Activated T-cell treated with anti-CD3 and anti-CD28 coated beads, Interleukin-2, amount 50 U/mL, for 24 hours (primary cell): ENCODE measurements at places on chromosomes 16 and 17.

DNA sequence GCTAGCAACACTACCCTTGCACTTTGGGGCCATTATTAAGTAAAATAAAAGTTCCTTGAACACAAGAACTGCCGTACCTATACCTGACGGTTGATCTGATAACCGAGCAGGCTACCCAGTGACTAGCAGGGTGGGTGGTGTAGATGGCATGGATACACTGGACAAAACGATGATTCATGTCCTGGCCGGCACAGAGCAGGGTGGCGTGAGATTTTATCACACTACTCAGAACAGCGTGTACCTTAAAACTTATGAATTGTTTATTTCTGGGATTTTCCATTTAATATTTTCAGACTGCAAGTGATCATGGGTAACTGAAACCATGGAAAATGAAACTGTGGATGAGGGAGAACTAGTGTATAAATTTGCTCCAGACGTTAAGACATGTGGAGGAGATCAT, 41.0 kb upstream of the MSI2 start:
- no peak for DNase-seq
- no peaks in the 10 kb centered on the region for H3K4me1 ChIP-seq
- H3K4me3 ChIP-seq: no peak overlapping the region
- H3K27ac ChIP-seq: no peak overlapping the region
- peaks cover 24% of the 10 kb centered on the region for H3K27me3 ChIP-seq

GRCh38 chr16:86626966-86627365, 48.6 kb downstream of the FOXL1 start:
- H3K36me3 ChIP-seq: no peaks in the 10 kb centered on the region
- DNase-seq: no peak
- H3K4me3 ChIP-seq: no peak overlapping the region
- no peak overlapping the region for H3K27ac ChIP-seq
- no peaks in the 10 kb centered on the region for H3K4me1 ChIP-seq
- H3K27me3 ChIP-seq: peaks cover 21% of the 10 kb centered on the region

- H3K36me3 ChIP-seq: peaks cover 54% of the 10 kb centered on the region
- H3K4me1 ChIP-seq: peaks cover 12% of the 10 kb centered on the region
- H3K4me3 ChIP-seq: no peak overlapping the region
These were observed 58.7 kb upstream of the NOL11 start for GRCh38 chr17:67659028-67659427.

GRCh38 chr16:426115-426905, 861 bp downstream of the RAB11FIP3 start:
- peaks cover 29% of the 10 kb centered on the region for H3K36me3 ChIP-seq
- peaks cover 39% of the 10 kb centered on the region for H3K4me1 ChIP-seq
- DNase-seq: peak; percentile 45
- peak overlapping the region; percentile 66 for H3K27ac ChIP-seq
- peak overlapping the region; percentile 78 for H3K4me3 ChIP-seq

DNA sequence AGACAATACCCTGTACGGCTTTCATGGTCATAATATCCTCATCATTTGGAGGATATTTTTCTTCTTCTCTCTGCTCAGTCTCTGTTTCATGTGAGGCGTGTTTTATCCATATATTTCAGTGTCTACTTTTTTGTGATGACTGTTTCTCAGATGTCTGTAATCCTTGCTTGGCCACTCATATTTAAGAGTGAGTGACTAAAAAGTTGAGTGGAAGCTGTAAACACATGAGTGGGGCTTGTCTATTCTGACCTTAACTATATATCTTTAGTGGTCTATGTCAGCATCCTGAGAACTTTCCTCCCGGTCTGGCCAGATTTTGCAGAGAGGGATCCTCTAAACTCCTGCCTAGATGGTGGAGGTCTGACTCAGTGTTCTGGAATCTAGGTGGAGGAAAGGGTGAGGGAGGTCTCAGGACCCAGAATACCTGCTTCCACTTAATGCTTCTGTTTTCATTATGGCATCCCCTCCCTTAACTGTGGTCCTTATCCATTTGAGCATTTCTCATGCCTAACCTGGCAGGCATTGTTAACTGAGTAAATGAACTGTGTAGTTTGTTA, 6.0 kb downstream of the DDX19B start:
- no peak overlapping the region for H3K4me3 ChIP-seq
- peak overlapping the region; percentile 31 for H3K27ac ChIP-seq
- DNase-seq: no peak
- H3K27me3 ChIP-seq: no peaks in the 10 kb centered on the region

GRCh38 chr16:86432691-86433090, 77.6 kb upstream of the FOXF1 start:
- H3K4me1 ChIP-seq: no peaks in the 10 kb centered on the region
- DNase-seq: no peak
- no peak overlapping the region for H3K27ac ChIP-seq
- H3K4me3 ChIP-seq: no peak overlapping the region
- H3K27me3 ChIP-seq: peaks cover 3% of the 10 kb centered on the region

- no peak overlapping the region for H3K4me3 ChIP-seq
- H3K36me3 ChIP-seq: no peaks in the 10 kb centered on the region
- no peak for DNase-seq
- H3K27ac ChIP-seq: no peak overlapping the region
- H3K27me3 ChIP-seq: peaks cover 29% of the 10 kb centered on the region
- peaks cover 5% of the 10 kb centered on the region for H3K4me1 ChIP-seq
These were observed 11.2 kb downstream of the CA4 start for GRCh38 chr17:60160829-60161501.

GRCh38 chr16:57810197-57811031, 8.1 kb upstream of the KIFC3 start:
- peak; percentile 77 for DNase-seq
- no peaks in the 10 kb centered on the region for H3K36me3 ChIP-seq
- peak overlapping the region; percentile 34 for H3K27ac ChIP-seq

DNA sequence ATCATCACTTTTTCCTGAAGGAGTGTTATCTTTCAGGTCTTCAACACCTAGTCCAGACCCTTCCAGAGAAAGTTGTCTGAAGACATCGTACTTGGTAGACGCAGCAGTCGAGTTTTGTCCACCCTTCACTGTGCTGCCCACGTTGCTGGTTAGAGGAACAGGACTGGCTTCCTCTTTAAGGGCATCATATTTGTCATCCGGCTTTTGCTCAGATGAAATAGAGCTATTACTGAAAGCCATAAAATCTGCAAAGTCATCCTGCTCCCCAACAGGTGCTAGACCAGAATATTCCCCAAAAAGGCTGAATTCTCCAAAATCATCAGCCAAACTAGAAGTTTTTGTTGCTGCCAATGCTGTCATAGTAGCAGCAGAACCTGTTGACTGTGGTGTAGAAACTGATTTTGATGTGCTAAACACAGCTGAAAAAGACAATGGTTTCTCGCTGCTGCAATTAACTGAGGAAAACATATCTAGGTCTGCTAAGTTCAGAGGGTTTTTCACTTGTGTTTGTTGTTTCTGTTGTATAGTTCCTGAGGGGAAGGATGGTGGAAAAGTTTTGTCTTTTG, 55.7 kb downstream of the SYNRG start:
- H3K27ac ChIP-seq: peak overlapping the region; percentile 24
- H3K27me3 ChIP-seq: no peaks in the 10 kb centered on the region
- peaks cover 46% of the 10 kb centered on the region for H3K4me1 ChIP-seq
- no peak for DNase-seq
